ENCODE measurements at places on chromosomes 13 and 19. TPM values are rescaled to one million over a fixed set of nuclear protein-coding genes. Genes with fewer than 3 reads are reported as not detected.

The ZNF211 gene
- total RNA-seq = 13.1 TPM

The MED26 gene
- total RNA-seq = 2.8 TPM

The ZNF177 gene
- 0.83 TPM for total RNA-seq

The SHANK1 gene
- 4.7 TPM for total RNA-seq

The HPN gene
- total RNA-seq = not detected

The JAK3 gene
- total RNA-seq = 0.28 TPM

- peaks cover 19% of the 10 kb centered on the region for H3K4me1 ChIP-seq
- no peak overlapping the region for H3K27ac ChIP-seq
These were observed 113.7 kb downstream of the KL start for GRCh38 chr13:33129886-33130285.

- no peaks in the 10 kb centered on the region for H3K36me3 ChIP-seq
- H3K4me1 ChIP-seq = no peaks in the 10 kb centered on the region
- H3K4me3 ChIP-seq = no peak overlapping the region
These were observed 15.4 kb upstream of the CLN5 start for GRCh38 chr13:76976490-76976889.

DNA sequence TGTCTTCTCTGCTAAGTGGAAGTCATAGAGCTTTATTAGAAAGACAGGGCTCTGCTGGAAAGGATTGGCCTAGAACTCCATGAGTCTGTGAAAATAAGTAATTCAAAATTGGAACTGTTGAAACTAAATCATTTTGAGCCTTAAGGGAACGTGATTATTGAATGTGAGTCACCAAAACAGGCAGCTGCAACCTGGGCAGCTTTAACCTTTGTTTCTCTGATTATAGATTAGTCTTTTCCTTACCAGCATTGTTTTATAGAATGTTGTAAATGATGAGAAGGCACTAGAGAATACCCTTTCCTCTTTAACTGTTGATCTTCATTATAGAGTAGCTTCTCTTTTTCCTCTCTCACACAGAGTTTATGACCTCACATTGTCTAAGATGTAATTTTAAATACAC lies 638.8 kb upstream of the SLITRK6 start:
- no peaks in the 10 kb centered on the region for H3K4me1 ChIP-seq
- H3K36me3 ChIP-seq = no peaks in the 10 kb centered on the region
- DNase-seq = no peak
- no peak overlapping the region for H3K27ac ChIP-seq

- H3K4me3 ChIP-seq = peak overlapping the region; percentile 51
- peak overlapping the region; percentile 41 for H3K27ac ChIP-seq
- H3K27me3 ChIP-seq = no peaks in the 10 kb centered on the region
- H3K4me1 ChIP-seq = peaks cover 18% of the 10 kb centered on the region
These were observed 38.7 kb upstream of the C1QTNF9 start for GRCh38 chr13:24270639-24271141.

- H3K27me3 ChIP-seq = no peaks in the 10 kb centered on the region
- no peaks in the 10 kb centered on the region for H3K36me3 ChIP-seq
- H3K27ac ChIP-seq = no peak overlapping the region
- H3K4me3 ChIP-seq = no peak overlapping the region
These were observed 9.0 kb downstream of the SIGLEC5 start for GRCh38 chr19:51621178-51621577.

DNA sequence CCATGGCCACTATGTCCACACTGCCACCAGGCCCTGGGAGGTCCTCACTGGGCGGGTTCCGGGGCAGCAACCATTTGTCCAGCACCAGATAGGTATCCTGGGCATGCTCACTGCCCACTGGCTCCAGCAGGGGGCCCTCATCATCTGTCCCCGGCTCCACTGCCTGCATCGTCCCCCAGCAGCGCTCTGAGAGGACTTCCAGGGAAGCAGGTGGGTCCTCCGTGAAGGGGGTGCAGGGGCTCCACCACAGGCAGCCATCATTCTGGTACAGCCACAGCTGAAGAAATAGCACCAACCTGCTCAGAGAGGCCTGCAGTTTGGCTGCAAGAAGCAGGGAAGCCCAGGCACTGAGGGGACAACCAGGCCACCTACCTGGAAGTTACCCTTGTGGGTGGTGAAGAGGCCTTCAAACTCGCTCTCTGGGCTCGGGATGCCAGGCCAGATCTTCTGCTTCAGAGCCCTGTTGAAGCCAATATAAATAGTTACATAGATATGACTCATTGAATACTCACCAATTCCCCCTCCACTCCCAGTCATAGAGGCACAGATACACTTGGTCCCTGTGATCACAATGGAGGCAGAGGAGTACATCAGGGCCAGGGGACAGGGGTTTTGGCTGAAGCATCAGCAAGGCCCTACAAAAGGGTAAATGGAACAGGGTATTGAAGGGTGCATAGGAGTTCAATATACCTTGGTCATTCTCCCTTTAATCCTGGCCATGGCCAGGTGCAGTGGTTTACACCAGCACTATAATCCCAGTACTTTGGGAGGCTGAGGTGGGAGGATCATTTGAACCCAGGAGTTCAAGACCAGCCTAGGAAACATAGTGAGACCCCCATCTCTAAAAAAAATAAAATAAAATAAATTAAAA lies 4.1 kb downstream of the SWSAP1 start:
- H3K27me3 ChIP-seq = no peaks in the 10 kb centered on the region
- H3K4me3 ChIP-seq = no peak overlapping the region
- DNase-seq = peak; percentile 89
- peak overlapping the region; percentile 75 for H3K27ac ChIP-seq
- no peaks in the 10 kb centered on the region for H3K36me3 ChIP-seq

- H3K27me3 ChIP-seq = no peaks in the 10 kb centered on the region
- DNase-seq = no peak
- no peak overlapping the region for H3K27ac ChIP-seq
These were observed 6.6 kb upstream of the CEACAM16 start for GRCh38 chr19:44692379-44692721.

GRCh38 chr19:47032171-47032811 lies 12.7 kb downstream of the NPAS1 start:
- H3K27me3 ChIP-seq = peaks cover 12% of the 10 kb centered on the region
- H3K4me3 ChIP-seq = no peak overlapping the region
- H3K27ac ChIP-seq = no peak overlapping the region
- H3K4me1 ChIP-seq = peaks cover 4% of the 10 kb centered on the region

DNA sequence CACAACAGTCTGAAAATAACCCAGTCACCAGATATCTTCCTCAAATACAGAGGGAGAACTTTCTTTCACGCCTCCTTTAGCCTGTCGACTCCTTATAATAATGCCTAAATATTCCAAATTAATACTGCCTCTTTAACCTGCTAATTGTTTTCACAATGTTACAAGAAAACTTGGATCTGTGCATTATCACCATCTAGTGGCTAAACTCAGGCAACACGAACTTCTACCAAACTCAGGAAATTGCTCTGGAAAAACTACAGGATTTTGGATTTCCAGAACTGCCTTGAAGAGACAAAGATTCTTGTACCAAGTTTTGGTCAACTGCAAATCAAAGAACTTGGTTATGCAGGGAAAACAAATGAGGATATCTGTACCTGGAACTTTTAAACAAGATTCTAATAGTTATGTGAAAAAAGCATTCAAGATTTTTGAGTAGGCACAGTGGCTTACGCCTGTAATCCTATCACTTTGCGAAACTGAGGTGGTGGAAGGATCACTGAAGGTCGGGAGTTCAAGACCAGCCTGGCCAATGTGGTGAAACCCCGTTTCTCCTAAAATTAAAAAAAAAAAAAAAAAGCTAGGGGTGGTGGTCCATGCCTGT lies 10.8 kb downstream of the CLN5 start:
- no peaks in the 10 kb centered on the region for H3K27me3 ChIP-seq
- no peaks in the 10 kb centered on the region for H3K4me1 ChIP-seq
- no peak overlapping the region for H3K27ac ChIP-seq
- DNase-seq = peak; percentile 48
- no peak overlapping the region for H3K4me3 ChIP-seq

DNA sequence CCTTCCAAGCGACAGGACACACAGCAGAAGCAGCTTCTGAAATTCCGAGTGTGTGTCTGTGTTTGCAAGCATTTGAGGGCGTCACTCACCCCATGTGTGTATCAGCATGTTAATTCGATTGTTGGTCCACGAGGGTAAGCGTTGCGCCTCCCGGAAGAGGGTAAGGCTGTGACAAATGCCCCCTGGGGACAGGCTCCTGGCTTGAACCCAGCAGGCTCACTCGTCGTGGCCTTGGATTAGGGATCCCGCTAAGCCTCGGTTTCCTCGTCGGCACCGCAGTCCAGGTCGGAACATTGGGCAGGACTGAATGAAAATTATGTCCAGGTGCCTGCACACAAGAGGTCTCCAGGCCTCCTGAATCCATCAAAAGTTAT lies 606 bp upstream of the STXBP2 start:
- no peak overlapping the region for H3K4me3 ChIP-seq
- H3K4me1 ChIP-seq = no peaks in the 10 kb centered on the region
- no peak overlapping the region for H3K27ac ChIP-seq
- DNase-seq = no peak
- peaks cover 14% of the 10 kb centered on the region for H3K27me3 ChIP-seq
- peaks cover 4% of the 10 kb centered on the region for H3K36me3 ChIP-seq

- no peaks in the 10 kb centered on the region for H3K36me3 ChIP-seq
- no peak overlapping the region for H3K4me3 ChIP-seq
- DNase-seq = no peak
- H3K27ac ChIP-seq = no peak overlapping the region
- no peaks in the 10 kb centered on the region for H3K4me1 ChIP-seq
These were observed 218.4 kb downstream of the B3GLCT start for GRCh38 chr13:31418186-31418585.

GRCh38 chr19:51921949-51922348 lies 5.3 kb upstream of the ZNF613 start:
- no peaks in the 10 kb centered on the region for H3K36me3 ChIP-seq
- no peak overlapping the region for H3K4me3 ChIP-seq
- H3K27ac ChIP-seq = no peak overlapping the region
- no peak for DNase-seq
- H3K4me1 ChIP-seq = no peaks in the 10 kb centered on the region

DNA sequence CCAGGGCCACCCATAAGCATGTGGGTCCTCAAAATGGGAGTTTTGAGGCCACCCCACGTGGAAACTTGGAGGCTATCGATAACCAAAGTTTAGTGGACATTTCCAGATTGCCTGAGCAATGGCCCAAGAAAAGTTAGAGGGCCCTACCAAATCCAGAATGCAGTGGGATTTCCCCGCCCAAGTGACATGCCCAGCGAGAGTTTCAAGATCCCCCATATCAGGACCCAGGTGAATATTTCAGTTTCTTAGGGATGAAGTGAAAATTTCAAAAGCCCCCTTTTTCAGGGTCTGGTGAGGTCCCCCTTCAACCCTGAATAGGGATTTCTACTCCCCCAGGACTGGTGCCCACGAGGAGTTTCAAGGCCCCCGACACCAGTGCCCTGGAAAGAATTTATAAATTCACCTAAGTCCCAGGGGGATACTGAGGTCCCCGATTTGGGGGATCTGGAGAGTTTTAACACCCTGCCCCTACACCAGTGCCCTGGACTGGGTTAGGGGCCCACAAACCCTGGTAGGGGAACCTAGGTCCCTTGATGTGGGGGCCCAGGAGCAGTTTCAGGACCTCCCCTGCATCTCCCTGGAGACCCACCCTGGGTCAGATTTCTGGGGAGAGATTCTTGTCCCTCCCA lies 695 bp downstream of the BST2 start:
- no peak overlapping the region for H3K4me3 ChIP-seq
- no peak overlapping the region for H3K27ac ChIP-seq
- DNase-seq = no peak
- H3K27me3 ChIP-seq = no peaks in the 10 kb centered on the region

Data from IMR-90 (cell line).